Skin of body (tissue), 3 donors: ENCODE measurements at places on chromosomes 11 and 22. TPM values are rescaled to one million over a fixed set of nuclear protein-coding genes. Genes with fewer than 3 reads are reported as not detected.

The RFPL1 gene
- not detected for total RNA-seq

GRCh38 chr11:64382586-64382985 is 23.6 kb downstream of the RPS6KA4 start:
- no peak for DNase-seq

DNA sequence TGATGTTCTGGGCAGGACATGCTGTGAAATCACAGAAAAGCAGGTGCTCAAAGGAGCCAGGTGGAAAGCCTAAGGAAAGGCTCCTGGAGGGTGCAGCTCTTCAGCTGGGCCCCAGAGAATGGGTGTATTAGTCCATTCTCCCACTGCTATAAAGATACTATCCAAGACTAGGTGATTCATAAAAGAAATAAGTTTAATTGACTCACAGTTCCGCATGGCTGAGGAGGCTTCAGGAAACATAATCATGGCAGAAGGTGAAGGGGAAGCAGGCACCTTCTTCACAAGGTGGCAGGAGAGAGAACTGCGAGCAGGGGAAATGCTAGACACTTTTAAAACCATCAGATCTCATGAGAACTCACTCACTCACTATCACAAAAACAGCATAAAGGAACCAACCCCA is 43.1 kb upstream of the DEUP1 start:
- no peak for DNase-seq

GRCh38 chr11:72589802-72590761 is 84.1 kb downstream of the PDE2A start:
- DNase-seq = no peak

The SCGB1D2 gene
- not detected for total RNA-seq

The PIK3IP1 gene
- total RNA-seq = 14.9 TPM

DNA sequence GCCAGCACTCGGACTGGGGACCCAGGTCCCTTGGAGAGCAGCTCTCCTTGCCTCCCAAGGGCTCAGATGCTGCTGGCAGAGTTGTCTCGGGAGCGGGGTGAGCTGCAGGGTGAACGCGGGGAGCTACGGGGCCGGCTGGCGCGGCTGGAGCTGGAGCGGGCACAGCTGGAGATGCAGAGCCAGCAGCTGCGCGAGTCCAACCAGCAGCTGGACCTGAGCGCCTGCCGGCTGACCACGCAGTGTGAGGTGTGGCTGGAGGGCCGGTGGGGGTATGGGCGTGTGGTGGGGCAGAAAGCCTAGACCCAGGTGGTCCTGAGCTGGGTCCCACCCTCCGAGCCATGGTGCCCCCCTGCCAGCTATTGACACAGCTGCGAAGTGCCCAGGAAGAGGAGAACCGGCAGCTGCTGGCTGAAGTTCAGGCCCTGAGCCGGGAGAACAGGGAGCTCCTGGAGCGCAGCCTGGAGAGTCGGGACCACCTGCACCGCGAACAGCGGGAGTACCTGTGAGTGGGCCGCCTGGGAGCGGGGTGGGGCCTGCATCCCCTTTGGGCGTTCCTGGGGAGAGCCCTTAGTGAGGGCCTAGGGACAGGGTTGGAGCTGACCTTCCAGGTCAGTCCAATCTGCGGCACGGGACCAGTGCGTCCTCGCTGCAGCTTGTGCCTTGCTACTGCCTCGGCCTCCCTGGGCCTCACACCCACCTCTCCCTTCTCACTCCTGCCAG is 5.8 kb upstream of the RPS6KA4 start:
- DNase-seq = no peak

- no peak for DNase-seq
These were observed 1.2 kb upstream of the B3GAT1 start for GRCh38 chr11:134413043-134413825.

GRCh38 chr11:26626346-26626745 is 54.3 kb upstream of the MUC15 start:
- DNase-seq = no peak

DNA sequence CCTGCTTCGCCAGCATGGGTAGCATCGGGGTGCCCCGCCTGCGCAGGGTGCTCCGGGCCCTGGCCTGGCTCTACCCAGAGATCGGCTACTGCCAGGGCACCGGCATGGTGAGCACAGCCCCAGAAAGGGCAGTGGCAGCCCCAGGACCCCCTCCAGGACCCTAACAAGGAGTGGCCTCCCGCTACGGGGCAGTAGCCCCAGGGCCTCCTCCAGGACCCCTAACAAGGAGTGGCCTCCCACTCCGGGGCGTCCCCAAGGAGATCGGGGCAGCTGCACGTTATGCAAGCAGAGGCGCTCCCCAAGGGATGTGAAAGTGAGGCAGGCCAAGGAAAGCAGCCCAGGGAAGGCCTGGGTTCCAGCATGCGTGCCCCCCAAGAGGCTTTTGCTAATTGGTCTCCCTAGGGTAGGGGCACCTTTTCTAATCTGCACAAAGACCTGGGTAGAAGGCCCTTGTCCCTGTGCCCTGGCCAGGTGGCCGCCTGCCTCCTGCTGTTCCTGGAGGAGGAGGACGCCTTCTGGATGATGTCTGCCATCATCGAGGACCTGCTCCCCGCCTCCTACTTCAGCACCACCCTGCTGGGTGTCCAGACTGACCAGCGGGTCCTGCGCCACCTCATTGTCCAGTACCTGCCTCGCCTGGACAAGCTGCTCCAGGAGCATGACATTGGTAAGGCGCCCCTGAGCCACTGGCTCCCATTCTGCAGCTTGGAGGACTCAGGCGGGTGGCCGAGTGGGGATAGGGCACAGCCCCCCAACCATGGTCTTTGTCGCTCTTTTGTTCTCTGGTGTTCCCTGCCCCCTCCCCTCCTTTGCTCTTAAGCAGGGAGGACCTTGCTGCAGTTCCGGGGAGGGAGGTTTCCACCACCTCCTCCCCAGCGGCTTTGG is 35.0 kb downstream of the SGSM3 start:
- no peak for DNase-seq

DNA sequence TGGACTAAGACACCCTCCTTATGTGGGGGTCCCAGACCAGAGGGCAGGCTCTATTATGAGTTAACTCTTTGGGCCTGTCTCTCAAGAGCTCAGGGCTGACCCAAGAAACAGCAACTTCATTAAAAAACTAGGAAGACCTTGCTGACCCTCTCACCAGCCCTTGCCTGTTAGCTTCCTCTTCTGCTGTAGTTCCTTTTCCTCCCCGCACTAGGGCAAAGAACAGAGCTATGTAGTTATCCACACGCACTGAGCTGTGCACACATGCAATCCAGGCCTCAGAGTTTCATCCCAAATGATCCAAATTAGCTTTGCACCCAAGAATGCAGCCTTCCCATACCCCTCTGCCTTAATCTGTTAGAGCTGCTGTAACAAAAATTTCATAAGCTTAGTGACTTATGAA is 539.6 kb upstream of the CADM1 start:
- peak; percentile 5 for DNase-seq

DNA sequence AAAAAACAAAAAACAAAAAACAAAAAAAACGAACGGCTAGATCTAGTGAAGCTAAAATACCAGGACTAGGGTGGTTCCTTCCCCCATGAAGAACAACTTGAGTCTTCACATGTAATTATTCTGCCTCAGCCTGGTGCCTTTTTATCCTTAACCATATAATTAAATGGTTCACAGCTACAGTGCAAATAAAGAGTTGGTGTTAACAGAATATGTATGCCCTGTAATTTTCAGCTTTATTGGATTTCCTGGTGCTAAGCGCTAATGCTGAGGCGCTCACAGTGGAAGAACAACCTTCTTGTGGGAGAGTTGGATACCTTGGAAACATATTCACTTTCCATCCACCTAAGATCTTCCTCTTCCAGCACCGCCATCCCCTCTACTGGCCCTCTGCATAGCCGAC is 158.5 kb upstream of the SORL1-AS1 start:
- DNase-seq = no peak
